ENCODE measurements at places on chromosomes 3 and 15.

DNA sequence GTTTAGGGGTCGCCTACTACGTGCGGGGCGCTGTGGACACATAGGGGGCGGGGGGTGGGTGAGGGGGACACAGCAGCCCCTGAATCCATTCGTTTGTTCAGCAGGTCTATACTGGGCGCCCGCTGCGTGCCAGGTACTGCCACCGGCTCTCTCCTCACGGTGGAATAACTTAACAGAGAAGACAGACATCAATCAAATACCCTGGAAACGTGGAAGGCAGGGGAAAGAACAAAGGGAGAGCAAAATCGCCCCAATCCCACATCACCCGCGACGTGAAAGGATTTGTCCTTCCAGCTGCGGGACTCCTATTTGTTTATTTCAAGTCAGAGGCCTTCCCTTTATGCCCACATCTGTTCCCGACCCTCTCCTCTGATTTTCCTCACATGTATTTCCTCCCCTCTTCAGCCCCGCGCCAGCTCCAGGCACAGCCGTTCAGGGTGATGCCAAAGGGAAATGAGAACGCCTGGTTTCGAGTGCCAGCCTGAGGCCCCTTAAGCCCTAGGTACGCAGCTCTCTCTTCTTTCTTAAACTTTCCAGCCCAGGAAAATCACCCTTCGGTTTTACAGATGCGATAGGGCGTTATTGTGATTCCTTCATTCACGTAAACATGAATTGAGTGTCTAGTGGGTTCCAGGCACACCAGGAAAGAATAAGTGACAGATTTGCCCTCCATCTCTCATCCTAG is 726 bp upstream of the PROK2 start:
- no peak for DNase-seq

- DNase-seq = no peak
Measured at GRCh38 chr3:99356696-99357095, 281.7 kb upstream of the COL8A1 start.

DNA sequence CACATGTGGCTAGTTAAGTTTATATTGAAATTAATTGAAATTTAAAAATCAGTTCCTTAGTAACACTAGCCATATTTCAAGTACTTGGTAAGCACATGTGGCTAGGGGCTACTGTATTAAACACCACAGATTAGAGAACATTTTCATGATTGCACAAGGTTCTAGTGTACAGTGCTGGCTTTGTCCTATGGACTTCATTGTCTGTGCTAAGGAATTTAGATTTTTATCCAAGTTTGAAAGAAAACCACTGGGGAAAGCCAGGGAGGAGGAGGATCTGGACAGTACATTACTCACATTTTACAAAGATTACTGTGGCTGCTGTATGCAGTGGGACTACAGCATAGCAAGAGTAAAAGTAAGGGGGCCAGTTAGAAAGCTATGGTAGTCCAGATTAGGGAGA is 13.9 kb downstream of the STAC start:
- no peak for DNase-seq

DNA sequence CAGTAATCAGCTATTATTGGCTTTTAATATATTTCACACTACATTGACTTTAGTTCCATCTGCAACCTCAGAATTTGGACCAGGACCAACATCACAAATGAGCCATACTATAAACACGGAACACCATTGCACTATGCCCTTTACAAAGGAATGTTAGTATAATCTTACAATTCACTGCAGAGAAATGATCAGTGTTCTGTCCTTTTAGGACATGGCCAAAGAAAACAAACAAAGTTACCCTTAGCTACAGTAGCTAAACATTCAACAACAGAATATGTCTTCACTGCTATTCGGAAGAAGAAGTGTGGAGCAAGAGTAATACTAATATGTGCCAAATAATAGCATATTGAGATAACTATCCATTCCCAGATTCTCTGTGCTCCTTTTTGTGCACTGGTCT is 90.4 kb downstream of the NAALADL2 start:
- DNase-seq = no peak

DNA sequence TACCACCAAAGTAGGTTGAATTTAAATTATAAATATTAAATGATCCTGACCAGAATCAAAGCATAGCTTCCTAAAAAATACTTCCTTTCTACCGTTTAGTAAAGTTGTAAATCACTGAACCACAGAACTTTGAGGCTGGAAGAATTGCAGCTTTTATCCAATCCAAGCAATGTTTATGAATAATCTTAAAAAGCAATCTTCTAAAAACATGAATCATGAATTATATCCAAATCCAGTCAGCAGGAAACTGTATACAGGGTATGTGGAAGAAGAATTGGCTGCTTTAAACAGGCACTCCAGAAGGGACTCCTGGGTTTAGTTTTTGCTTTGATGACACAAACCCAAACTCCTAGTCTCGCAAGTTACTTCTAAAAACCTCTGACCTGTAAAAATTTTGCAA is 30.2 kb downstream of the HEG1 start:
- no peak for DNase-seq

DNA sequence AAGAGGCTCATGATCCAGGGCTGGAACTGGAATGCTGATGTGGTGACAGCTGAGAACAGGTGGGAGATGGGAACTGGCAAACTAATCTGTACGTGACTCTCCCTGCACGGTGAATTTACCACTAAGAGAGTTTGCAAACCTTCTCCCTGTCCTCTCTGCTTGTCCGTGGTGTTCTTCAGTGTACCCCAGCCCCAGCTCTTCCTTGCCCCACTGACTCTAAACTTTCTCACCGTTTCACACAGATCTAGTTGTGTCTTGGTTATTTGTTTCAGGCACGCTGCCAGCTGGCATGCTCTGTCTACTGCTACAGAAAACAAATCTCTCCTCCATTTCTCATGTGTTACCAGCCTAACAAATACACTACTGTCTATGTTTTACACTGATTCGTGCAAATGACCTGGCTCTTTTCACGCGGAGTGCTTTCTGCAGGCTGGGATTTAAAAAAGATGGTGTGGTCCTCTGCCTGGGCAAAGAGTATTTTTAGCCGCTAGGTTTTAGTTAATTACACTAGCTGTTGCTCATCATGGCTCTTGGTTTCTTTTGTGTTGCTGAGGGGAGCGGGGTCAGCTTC is 192.7 kb upstream of the LRIG1 start:
- no peak for DNase-seq

DNA sequence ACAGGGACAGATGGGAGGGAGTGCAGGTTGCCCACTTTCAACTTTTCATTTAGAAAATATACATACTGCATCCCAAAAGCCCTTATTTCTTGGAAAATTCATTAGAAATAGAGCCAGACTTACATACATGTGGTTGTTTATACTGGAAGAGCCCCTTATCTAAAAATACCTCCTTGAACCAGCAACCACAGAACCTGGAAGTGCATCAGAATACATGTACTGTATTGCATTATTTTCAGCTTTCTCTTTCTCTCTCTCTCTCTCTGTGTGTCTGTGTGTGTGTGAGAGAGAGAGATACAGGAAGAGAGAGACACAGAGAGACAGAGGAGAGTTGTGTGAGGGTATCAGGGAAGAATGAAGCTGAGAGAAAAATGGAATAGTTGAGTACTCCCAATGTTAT is 29.5 kb upstream of the LSAMP start:
- DNase-seq = no peak

DNA sequence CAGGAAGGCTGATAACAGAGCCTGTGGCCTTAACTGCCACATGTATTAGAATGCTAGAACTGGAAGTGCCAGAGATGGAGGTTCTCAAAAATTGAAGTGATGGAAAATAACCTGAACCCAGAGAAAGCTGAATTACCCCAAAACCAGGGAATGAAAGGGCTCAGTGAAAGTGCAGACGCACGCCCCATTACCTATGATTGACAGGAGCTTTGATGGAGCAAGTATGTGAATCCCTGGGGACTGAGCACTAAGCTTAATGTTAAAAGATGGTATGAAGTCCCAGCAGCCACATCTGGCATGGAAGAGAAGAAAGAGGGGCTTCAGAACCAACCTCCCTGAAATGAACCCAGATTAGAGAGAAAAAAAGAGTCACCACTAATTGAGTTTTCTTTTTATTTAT is 118.4 kb upstream of the FHIT start:
- no peak for DNase-seq

DNA sequence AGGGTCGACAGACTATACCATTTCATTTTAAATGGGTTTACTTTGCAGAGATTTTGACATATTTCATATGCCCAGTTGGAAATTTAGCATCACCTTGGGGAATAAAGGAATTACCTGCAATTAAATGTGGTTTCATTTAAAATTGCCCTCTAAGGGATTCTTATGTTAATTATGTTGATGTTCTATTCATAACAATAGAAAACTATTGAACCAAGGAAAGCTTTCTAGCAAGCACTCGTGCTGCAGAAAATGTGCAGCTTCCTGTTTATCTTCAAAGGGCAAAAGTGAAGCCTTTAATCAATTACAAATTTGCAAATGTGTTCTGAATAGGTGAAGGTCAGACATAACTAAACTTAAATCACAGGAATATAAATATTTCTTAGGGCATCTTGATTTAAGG is 352.1 kb downstream of the CHST2 start:
- DNase-seq = no peak

- no peak for DNase-seq
Measured at GRCh38 chr3:150372320-150372719, 35.8 kb upstream of the TSC22D2 start.

DNA sequence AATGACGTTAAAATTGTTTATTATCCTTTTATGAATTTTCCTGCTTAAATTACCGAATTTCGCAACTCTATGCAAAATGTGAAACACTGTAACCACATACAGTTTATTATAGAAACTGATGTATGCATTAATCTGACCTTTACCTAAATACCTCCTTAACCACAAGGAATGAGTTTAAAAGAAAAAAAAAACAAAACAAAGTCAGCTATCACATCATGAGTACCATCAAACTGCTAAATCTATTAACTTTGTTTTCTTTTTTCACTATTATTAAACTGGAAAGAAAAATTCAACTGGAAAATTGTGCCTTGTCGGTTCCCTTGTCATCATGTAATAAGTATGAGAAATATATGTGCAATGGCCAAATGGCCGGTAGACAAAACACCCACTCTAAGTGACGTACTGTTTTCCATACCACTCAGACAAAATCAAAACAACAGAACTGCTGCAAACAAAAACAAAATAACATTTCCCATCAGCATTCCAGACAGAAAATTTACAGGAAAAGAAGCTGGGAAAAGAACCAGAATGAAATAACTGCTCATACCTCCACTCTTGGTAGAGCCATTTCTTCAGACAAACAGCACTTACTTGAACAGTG is 415.3 kb downstream of the FOXP1 start:
- DNase-seq = no peak

DNA sequence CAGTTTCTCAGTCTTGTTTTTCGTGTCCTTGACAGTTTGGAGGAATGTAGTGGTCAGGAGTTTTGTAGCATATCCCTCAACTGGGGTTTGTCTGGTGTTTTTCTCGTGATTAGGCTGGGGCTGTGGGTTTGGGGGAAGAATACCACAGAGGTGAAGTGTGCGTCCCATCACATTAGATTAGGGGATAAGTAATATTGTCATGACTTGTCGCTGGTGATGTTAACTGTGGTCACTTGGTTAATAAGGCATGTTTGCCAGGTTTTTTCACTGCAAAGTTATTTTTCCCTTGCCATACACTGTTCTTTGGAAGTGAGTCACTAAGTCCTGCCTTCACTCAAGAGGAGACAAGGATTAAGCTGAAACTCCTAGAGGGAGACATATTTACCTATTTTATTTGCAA is 39.1 kb downstream of the PAK2 start:
- DNase-seq = no peak

DNA sequence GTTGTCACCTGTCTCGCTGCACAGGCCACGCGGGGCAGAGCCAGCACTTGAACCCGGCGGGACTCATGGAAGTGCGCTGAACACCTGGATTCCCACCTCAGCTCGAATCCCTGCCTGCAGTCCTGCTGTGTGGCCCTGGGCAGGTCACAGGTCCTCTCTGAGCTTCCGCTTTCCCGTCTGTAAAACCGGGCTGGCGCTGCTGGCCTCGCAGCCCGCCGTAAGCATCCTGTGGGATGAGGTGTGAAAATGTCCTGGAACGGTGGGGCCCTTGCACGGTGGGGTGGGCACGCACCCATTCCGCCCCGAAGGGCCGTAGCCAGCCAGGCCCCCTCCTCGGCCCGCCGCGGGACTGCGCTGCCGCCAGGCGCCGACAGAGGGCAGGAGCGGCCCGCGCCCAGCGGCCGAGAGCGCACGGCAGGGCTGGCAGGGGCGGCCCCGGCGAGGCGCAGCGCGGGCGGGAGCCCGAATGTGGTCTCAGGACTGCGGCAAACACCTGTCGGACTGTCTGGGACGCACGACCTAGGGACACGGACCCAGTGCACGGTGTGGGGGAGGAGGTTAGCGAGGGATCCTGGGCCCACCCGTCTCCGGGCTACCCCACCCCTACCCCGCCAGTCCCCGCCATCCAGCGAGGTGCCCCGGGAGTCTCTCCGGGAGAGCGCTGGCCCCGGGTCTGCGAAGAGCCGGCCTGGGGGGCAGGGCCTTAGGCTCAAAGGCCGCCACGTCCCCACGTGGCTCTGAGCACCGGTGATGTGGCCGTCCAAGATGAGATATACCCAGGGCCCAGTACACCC is 40.4 kb downstream of the DNAJB8 start:
- DNase-seq = peak; percentile 43

DNA sequence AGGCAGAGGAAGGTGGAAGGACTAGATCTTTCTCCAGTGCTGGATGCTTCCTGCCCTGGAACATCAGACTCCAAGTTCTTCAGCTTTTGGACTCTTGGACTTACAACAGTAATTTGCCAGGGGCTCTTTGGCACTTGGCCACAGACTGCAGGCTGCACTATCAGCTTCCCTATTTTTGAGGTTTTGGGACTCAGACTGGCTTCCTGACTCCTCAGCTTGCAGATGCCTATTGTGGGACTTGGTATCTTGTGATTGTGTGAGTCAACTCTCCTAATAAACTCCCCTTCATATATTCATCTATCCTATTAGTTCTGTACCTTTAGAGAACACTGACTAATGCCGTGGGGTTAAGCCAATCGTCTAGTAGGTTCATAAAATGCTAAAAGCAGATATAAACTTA is 8.8 kb upstream of the B3GNT5 start:
- DNase-seq = no peak

- DNase-seq = no peak
Measured at GRCh38 chr15:22949074-22949547, 31.1 kb downstream of the CYFIP1 start.

GRCh38 chr3:56379723-56380287 is 88.5 kb downstream of the ERC2 start:
- no peak for DNase-seq

DNA sequence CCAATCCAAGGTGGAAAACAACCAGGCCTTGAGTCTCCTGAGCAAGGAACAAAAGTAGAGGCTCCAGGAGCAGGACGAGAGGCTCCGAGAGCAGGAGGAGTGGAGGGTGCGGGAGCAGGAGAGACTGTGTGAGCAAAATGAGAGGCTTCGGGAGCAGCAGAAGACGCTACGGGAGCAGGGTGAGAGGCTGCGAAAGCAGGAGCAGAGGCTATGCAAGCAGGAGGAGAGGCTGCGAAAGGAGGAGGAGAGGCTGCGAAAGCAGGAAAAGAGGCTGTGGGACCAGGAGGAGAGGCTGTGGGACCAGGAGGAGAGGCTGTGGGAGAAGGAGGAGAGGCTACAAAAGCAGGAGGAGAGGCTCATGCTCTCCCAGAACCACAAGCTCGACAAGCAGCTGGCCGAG is 60.3 kb upstream of the UBE2Q2 start:
- no peak for DNase-seq
